Activated CD4-positive, alpha-beta T cell treated with anti-CD3 and anti-CD28 coated beads, Interleukin-2, amount 10 ng/mL, durations not matched to agents 24 days and 14 days (primary cell): ENCODE measurements at places on chromosomes 1 and 21. TPM values are rescaled to one million over a fixed set of nuclear protein-coding genes. Genes with fewer than 3 reads are reported as not detected.

- peaks cover 9% of the 10 kb centered on the region for H3K4me1 ChIP-seq
- peaks cover 69% of the 10 kb centered on the region for H3K27me3 ChIP-seq
- H3K4me3 ChIP-seq: peak overlapping the region; percentile 60
- H3K36me3 ChIP-seq: no peaks in the 10 kb centered on the region
Observed at GRCh38 chr1:207958376-207959139, 47.6 kb upstream of the CD34 start.

Gene CGN
- 0.07 and 0.28 TPM in 2 replicates for total RNA-seq

DNA sequence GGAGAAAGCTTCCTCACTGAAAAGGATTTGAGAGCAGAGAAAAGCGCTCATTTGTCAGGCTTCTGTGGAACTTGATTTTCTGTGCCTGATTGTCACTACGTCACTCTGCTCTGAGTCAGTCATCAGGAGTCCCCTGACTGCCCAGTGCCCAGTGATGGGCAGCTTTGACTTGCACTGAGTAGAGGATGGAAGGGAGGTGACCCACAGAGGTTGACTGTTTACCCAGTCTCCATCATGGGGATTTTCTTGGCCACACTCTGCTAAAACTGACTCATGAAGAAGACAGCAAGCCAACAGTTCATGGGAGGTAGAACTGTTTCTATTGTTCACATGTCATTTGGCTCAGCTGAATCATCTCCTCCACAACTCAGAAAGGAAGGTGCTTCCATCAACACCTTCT, 82.1 kb upstream of the DUSP10 start:
- H3K4me3 ChIP-seq: no peak overlapping the region
- H3K27me3 ChIP-seq: no peaks in the 10 kb centered on the region
- peaks cover 5% of the 10 kb centered on the region for H3K36me3 ChIP-seq
- peak; percentile 57 for DNase-seq
- peaks cover 52% of the 10 kb centered on the region for H3K4me1 ChIP-seq

DNA sequence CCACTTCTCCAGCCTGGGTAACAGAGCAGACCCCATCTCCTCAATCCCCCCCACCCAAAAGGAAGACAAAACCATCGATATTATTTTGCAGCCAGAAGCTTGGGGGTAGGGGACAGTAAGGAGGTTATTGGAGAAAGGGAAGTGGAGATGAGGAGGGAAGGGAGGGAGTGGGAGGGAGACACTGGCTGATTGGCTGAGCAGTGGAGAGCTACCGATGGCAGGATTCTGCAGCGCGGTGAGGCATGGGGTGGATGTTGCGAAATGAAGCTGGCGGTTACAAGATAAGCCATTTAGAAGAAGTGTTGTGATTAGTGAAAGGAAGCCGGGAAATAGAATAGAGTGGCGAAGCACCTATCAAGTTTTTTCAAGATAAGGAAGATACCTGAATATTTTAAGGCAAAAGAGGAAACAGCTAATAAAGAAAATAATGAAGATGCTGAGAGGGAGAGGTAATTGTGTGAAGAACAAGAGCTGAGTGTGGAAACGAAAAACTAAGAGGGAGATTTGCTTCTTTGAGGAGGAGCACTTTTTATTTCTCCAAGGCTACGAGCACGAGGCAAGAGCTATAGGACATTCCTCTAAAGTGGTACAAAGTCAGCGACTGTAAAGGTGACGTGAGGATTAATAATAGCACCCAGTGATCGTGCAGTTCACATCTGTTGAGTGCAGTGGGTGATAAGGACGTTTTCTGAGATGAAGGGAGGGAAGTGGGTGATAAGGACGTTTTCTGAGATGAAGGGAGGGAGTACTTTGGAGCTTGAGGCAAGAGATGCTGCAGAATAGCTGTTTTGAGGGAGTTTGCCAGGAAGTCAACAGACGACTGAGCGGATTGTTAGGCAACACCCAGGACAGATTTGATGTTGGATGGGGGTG, 103.2 kb upstream of the KIF26B start:
- peaks cover 16% of the 10 kb centered on the region for H3K27me3 ChIP-seq
- H3K4me1 ChIP-seq: peaks cover 15% of the 10 kb centered on the region
- DNase-seq: no peak
- no peaks in the 10 kb centered on the region for H3K36me3 ChIP-seq
- peak overlapping the region; percentile 57 for H3K27ac ChIP-seq
- peak overlapping the region; percentile 53 for H3K4me3 ChIP-seq

Gene OR2T2
- not detected in 2 replicates for total RNA-seq

Gene ADORA3
- not detected in 2 replicates for total RNA-seq

- DNase-seq: no peak
- peaks cover 45% of the 10 kb centered on the region for H3K27me3 ChIP-seq
- H3K4me1 ChIP-seq: no peaks in the 10 kb centered on the region
- H3K27ac ChIP-seq: no peak overlapping the region
Observed at GRCh38 chr1:115982400-115982799, 6.1 kb downstream of the SLC22A15 start.

Gene PGLYRP3
- total RNA-seq: not detected in 2 replicates

DNA sequence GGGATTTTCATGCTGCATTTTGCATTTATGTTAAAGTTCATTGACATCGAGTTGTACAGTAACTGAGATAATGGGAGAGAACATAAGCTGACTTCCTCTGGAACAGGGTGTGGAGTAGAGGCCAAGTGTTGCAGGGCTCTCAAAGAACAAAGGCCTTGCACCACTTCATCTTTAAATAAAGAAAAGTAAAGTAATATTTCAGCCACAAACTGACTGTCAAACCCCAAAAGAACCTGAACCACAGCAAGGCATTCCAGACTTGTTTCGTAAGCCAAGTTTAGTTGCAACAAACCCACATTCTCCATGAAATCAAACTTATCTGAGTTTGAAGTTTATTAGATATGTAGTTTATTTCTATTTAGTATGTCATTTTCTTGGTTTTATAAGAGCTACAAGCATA, 19.1 kb upstream of the HMGCS2 start:
- no peaks in the 10 kb centered on the region for H3K36me3 ChIP-seq
- no peak overlapping the region for H3K27ac ChIP-seq
- DNase-seq: no peak
- peaks cover 13% of the 10 kb centered on the region for H3K27me3 ChIP-seq
- peak overlapping the region; percentile 11 for H3K4me3 ChIP-seq

Gene HRNR
- not detected in 2 replicates for total RNA-seq

DNA sequence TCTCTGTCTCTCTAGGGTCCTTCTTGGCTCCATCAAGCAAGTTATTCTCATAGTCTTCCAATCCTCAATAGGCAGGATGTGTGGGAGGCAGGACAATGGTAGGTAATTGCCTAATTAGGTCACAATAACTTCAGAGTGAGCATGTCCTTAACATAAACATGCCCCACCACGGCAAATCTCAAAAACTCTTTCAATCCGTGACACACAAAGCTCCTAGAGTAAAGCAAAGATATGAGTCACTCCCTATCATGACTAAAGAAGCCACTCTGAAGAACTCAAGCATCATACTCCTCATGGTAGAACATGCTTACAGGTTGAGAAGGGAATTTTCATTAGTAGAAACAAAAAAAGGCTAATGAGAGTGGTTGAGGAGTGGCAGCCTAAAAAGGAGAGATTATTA, 4.9 kb downstream of the HAO2 start:
- no peak for DNase-seq
- H3K27me3 ChIP-seq: peaks cover 4% of the 10 kb centered on the region

DNA sequence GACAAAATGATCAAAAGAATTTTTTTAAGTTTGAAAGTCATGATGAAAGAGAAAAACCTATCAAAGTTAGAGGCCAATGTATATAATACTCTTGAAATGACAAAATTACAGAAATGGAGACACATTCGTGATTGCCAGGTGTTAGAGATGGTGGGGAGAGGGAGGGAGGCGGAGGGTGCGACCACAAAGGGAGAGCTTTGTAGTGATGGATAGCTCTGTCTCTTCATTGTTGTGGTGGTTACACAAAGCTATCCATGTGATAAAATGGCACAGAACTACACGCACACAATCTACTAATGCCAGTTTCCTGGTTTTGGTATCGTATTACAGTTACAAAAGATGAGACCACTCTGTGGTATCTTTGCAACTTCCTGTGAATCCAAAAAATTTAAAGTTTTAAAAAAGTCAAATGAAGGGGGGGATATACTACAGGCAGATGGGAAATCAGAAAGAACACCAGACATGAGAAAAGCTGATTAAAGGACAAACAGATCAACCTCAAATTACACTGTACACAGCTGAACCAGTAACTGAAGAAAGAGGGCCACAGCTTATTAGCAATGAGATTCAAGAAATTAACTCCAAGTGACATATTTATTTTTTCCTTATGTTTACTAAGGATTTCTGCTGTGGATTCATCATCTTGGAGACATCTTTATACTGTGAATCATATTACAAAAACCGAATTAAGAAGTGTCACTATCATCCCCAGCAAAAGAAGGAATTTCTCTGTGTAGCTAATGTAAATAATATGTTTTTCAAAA, 199.1 kb downstream of the SLC45A1 start:
- H3K4me1 ChIP-seq: peaks cover 41% of the 10 kb centered on the region
- no peak overlapping the region for H3K4me3 ChIP-seq
- H3K36me3 ChIP-seq: peaks cover 24% of the 10 kb centered on the region
- H3K27ac ChIP-seq: peak overlapping the region; percentile 73

GRCh38 chr1:77319036-77319705, 37.4 kb downstream of the AK5 start:
- no peaks in the 10 kb centered on the region for H3K27me3 ChIP-seq
- no peak overlapping the region for H3K4me3 ChIP-seq
- DNase-seq: no peak
- no peaks in the 10 kb centered on the region for H3K36me3 ChIP-seq

Gene RGS8
- not detected in 2 replicates for total RNA-seq

DNA sequence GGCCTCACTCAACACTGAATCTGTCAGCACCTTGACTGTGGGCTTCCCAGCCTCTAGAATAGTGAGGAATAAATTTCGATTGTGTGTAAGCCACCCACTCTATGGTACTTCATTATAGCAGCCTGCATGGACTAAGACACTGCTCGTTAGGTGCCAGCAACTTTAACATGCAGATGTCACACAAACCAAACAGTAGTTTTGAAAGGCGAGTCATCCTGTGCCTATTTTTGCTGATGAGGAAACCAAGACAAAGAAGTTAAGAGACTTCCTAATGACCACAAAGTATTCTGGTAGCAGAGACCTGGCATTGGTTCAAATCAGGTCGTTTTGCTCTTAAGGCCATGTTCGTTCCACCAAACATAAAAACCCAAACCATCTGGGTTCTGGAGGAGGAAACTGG, 42.9 kb downstream of the BATF3 start:
- H3K27me3 ChIP-seq: peaks cover 33% of the 10 kb centered on the region
- no peak overlapping the region for H3K4me3 ChIP-seq
- H3K36me3 ChIP-seq: no peaks in the 10 kb centered on the region
- no peak overlapping the region for H3K27ac ChIP-seq
- H3K4me1 ChIP-seq: no peaks in the 10 kb centered on the region
- DNase-seq: no peak

DNA sequence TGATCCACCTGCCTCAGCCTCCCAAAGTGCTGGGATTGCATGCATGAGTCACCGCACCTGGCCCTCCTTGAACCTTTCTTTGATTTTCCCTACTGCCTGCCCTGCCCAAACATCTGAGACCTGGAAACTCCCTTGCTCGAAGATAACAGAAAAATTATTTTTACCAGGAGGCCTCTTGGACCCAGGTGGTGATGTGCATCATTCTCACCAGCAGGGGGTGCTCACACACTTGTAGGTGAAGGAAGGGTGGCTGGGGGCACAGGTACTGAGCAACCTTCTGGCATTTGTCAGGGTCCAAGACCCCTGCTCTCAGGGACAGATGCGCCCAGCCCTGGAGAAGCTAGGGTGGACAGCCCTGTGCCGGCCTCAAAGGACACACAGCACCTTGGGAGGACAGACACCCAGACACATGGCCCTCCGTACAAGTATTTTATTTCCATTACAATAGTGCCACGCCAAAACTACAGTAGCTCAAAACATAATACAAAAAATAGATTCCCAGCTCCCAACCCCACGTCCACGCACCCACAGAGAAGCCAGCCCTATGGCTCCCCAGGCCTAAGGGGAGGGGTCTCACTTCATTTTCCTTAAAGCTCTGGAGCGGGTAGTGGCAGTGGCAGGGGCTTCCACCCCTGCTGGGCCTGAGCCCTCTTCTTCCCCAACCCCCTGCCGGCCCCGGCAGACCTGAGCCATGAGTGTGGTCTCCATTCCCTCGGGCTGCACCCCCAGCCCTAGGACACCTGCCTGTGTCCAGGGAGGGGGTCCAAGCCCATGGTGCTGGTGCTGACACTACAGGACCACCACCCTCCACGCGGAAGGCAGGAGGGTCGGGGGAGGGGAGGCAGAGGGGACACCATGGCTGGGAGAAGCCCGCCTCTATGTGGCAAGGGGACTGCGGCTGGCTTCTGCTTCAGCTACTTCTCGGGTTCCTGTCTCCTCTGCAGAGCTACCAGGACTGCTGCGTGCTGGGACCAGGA, 40.4 kb upstream of the EIF4G3 start:
- no peak overlapping the region for H3K27ac ChIP-seq
- H3K4me3 ChIP-seq: no peak overlapping the region
- peaks cover 24% of the 10 kb centered on the region for H3K36me3 ChIP-seq
- H3K4me1 ChIP-seq: peaks cover 3% of the 10 kb centered on the region

Gene HSD3B1
- not detected in 2 replicates for total RNA-seq

Gene ABCG1
- total RNA-seq: 10.3 and 11.4 TPM in 2 replicates

DNA sequence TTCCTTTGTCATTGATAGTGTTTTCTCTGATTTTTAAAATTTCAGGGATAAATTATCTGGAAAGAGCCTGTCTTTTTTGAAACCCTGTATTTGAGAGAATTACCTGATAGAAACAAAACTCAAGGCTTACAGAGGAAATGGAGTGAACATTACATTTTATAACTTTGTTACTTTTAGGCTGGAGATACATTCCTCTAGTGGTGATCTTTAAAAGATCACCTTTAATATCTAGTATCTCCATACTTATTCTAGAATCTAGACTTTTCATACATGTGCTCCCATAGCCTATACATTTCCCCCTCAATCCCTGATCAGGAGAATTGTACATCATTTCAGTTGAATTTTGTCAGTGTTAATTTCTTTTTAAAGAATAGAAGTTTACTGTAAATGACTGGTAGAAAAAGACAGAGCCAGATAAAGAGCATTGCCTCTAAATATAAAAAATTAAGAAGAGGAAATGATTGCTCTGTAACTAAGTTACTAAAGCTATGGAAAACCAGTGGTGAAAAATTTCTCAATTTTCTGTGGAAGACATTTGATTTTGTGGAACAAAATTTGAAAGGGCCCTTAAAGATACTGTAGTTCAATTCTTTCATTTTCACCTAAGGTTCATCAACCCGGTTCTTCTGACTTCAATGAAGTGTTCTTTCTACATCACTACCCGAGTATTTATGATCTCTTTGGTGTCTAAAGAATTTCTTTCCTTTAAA, 33.7 kb downstream of the RASAL2 start:
- no peaks in the 10 kb centered on the region for H3K27me3 ChIP-seq
- no peak for DNase-seq
- H3K4me3 ChIP-seq: no peak overlapping the region
- no peak overlapping the region for H3K27ac ChIP-seq
- H3K4me1 ChIP-seq: no peaks in the 10 kb centered on the region
